ENCODE measurements at places on chromosomes 2 and 18.

GRCh38 chr2:133322909-133323308, 245.4 kb downstream of the NCKAP5 start:
- no peak for DNase-seq

DNA sequence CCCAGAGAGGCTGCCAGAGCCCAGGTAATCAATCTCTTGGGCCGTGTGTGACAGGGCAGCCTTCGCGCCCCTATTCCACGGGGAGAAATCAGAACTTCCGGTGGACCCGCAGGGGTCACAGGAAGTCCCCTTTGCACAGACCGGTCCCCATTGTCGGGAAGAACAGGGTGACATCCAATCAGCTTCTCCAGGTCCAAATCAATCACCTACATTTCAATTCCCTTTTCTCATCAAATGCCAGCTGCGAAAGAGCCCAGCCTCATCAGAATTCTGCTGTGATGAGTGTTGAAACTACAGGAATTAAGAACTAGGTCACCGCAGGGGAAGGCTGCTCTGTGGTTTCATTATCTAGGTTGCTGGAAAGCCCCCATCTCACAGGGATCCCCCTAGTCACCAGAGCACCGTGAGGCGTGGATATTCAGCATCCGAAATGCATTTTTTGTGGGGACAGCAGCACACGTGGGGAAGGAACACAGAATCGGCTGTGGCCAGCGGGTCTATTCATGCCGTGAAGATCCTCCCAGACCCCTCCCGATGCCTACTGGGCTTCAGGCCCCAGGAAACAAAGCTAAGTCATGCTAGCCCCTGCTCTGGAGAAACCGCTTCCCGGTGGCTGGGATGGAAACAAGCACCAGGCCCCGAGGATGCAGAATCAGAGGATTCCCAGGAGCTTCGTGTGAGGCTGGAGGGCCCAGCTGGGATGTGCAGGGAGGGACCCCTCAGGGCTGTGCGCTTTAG, 193.7 kb upstream of the ID2 start:
- DNase-seq: no peak

- peak; percentile 65 for DNase-seq
Measured at GRCh38 chr2:29196792-29197788, 81.9 kb downstream of the CLIP4 start.

DNA sequence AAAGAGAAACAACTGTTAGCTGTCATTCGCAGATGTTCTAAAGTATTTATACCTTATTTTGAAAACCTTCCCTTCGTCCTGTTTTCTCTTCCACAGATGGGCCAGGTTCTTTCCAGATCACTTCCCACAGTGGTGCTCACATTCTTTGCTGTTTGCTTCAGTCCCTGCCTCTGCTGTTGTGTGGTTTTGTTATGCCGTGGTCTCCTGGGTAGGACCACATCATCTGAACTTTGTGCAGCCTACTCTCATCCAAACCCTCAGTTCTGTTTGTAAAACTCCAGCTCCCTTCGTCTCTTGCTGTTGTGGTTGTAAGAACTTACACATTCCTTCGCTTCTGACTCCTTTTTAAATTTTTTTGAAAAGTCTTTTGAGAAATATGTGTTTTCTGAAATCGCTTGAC, 38.1 kb downstream of the ZNF236 start:
- no peak for DNase-seq

DNA sequence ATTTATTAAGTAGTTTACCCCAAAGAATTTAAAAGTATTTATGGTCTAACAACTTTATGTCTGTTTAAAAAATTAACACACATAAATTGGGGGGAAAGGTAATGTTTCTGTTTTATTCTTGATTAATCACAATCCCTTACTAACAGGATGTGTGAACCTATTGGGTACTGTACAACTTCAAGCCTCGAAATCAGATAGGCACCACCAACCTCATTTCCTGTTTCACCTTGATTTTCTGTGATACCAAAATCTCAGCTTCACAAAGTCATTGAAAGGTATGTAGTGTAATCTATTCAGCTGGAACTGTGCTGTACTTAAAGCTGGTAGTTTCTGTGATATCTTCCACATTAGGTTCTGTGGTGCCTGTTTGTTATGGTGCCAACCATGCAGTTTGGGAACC, 4.0 kb downstream of the RNMT start:
- no peak for DNase-seq
